ENCODE measurements at places on chromosomes 12 and 14. TPM values are rescaled to one million over a fixed set of nuclear protein-coding genes. Genes with fewer than 3 reads are reported as not detected.

Gene DPY19L2
- total RNA-seq = 1.3 TPM

Gene FANCM
- total RNA-seq = 2.2 TPM

Gene GPR135
- total RNA-seq = 0.82 TPM

Gene PRB2
- total RNA-seq = not detected

Gene RTL1
- total RNA-seq = not detected

Gene LRTM2
- not detected for total RNA-seq

Gene CD163L1
- total RNA-seq = 8.1 TPM

Gene OTUB2
- total RNA-seq = 1.5 TPM

Gene EXOC3L4
- not detected for total RNA-seq

Gene RGS6
- not detected for total RNA-seq

Gene GPRC5A
- total RNA-seq = 11.6 TPM

Gene ADGRD1
- 0.15 TPM for total RNA-seq

Gene CD4
- total RNA-seq = 0.23 TPM

Measured in smooth muscle cell of the coronary artery (primary cell).